Stimulated activated CD4-positive, alpha-beta T cell treated with anti-CD3 and anti-CD28 coated beads, Interleukin-4, amount 100 ng/mL, for 48 hours (primary cell): ENCODE measurements at places on chromosomes 16 and 17.

DNA sequence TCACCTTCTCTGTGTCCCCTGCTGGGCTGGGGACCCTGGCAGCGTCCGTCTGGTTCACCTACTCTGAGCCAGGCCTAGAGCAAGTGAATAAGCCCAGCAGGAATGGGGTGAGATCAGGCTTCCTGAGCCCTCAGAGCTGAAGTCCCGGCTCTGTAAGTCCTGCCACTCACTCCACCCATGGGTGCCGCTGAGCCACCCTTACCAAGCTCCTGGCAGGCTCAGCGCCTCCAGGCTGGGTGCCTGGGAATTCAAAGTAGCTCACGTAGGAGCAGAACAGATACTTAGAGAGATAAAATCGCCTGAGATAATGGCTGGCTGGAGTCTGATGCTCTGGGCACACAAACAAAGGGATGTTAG, 9.8 kb upstream of the LASP1NB start:
- no peak for DNase-seq

GRCh38 chr16:56670620-56670934, 963 bp downstream of the MT1H start:
- no peak for DNase-seq

- no peak for DNase-seq
These were observed 5.4 kb downstream of the VASN start for GRCh38 chr16:4376893-4377572.

GRCh38 chr17:64219571-64219970, 43.5 kb downstream of the TEX2 start:
- no peak for DNase-seq

DNA sequence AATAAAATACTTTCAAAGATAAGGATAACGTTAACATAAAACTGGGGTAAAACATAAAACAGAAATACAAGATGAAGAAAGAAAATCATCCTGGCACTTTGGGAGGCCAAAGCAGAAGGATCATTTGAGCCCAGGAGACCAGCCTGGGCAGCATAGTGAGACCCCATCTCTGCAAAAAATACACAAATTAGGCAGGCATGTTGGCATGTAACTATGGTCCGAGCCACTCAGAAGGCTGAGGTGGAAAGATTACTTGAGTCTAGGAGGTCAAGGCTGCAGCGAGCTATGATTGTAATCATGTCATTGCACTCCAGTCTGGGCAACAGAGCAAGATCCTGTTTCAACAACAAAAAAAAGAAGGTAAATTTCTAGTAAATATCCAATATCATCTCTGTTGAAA, 19.6 kb downstream of the TAT start:
- no peak for DNase-seq

DNA sequence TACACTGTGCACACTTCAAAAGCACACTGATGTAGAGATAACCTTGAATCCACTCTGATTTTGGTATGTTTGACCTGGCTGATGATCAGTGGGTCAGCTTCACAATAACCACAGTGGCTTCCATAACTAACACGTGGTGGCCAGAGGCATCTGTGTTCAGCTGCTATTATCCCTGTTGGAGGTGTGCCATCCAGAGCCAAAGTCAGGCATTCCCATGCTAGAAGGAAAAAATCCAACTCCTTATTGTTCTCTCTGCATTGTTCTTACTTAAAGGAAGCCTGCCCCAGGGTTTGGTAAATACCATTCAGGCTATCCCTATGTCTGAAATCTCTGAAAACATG, 127.3 kb upstream of the MON1B start:
- DNase-seq: no peak

- DNase-seq: no peak
These were observed 21.2 kb downstream of the PITPNA start for GRCh38 chr17:1541367-1541904.

DNA sequence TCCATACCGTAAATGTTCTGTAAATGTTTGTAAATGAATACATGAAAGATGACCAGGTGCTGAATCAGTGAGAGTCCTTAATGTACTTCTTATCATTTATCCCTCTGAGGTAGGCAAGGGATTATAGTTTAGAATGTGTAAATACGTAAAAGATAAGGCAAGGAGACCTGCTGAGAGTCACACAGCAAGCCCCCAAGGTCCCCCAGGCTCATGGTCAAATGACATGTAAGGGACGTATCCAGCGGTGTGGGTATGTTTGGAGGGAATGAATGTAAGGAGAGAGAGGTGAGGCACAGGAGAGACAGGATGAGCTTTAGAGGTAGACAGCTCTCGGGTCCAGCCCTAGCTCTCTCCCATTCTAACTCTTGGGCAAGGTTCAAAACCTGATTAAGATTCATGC, 341.8 kb downstream of the WWOX start:
- DNase-seq: no peak

DNA sequence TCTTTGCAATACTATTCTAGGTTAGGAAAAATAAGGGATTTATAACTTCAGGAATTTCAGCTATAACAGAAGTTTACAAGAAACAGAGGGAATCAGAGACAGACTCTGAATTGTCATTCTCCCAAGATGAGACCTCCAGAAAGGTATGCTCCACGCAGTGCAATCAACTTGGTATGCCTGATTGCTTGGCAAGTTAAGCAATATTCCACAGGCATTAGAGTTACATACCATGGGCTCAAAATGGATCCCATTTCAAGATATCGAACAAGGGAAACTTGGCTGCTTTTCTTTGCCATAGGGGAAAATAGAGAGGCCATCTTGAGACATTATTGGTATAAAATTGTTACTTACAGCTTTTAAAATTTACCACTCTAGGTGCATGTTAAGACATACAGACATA, 615.6 kb upstream of the SOX9 start:
- DNase-seq: no peak

DNA sequence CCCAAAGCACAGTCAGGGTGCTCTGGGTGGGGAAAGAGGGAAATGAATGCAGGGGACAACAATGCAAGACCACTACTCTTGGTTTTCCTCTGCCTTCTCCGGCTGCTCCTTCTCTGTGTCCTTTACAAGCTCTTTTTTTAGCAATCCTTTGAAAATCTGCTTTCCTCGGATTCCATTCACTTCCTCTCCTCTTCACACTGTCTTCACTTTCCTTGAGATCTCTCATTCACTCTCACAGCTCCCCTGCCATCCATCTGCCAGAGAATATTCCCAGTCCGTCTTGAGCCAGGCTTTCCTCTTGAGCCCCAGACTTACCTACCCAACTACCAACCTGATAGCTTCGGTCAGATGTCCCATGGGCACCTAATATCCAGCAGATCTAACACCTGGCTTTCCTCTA, 11.0 kb upstream of the SPOP start:
- no peak for DNase-seq

GRCh38 chr17:44770166-44770925, 11.6 kb downstream of the ADAM11 start:
- DNase-seq: no peak

DNA sequence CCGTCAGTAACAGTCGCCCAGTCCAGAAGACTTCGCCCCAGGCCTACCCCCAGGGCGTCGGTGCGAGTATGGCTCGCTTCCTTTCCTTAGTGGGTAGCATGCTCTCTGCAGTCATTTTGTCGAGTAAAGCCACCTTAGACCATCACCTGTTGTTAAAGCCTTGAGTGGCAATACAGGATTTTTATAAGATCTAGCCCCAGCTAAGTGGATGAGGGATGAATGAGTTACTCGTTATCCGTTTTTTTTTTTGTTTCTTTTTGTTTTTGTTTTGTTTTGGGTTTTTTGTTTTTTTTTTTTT, 322 bp upstream of the KLHL11 start:
- no peak for DNase-seq

DNA sequence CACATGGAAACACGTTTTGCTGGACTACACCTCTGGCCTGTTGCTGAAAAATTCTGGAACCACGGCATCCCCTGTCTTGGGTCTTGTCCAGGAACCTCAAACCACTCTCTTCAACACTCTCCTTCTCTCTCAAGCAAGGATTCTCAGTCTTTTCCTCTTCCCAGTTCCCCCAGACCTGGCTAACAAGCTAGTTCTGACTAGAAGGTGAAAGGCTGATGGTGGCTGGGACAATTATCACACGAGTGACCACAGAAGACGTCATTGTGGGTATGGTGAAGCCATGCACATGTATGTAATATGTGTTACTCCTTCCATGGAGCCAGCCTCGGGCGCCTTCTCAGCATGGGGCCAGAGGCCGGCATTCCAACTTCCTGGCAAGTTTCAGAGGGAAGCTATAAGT, 123.0 kb downstream of the CDYL2 start:
- DNase-seq: no peak

DNA sequence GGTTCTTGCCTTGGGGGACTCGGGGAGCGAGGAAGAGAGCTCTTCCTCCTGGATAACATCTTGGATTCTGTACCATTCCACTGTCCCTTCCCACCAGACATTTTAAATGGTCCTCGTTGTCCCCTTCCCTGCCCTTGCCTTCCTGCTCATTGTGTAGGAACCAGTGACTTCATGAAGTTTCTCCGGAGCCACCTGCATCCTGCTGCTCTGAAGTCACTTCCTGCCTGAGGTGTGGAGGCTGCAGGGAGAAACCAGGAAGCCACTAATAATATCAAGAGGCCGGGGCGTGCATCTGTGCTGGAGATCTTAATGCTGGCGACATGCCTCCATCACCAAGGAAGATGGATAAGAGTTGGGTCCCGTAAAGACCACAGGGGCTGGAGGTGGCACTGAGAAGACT, 6.2 kb upstream of the SLC16A13 start:
- no peak for DNase-seq

- DNase-seq: no peak
These were observed 16.1 kb upstream of the ADAMTS18 start for GRCh38 chr16:77450790-77451487.

- DNase-seq: peak; percentile 73
These were observed 13.0 kb downstream of the AIPL1 start for GRCh38 chr17:6421700-6422604.

- no peak for DNase-seq
These were observed 21.3 kb downstream of the SBK1 start for GRCh38 chr16:28313587-28313986.

DNA sequence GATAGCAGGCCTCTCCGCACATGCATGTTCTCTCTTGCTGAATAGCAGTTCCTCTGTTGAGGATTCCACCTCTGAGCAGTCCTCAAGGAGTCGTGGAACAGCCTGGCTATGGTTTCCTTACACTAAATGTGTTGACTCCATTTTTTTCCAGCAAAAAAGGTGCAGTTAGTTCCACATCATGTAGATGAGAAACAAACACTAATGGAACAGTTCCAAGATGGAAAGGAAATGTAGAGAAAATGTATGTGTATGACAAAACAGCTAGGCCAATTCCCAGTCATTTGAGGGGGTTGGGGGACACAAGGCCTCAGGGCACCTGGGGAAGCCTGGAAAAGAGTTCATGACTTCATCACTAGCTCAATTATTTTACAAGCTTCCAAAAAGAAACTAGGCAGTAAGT, 90.0 kb downstream of the CFDP1 start:
- no peak for DNase-seq

- no peak for DNase-seq
These were observed 16.9 kb downstream of the NSMCE1 start for GRCh38 chr16:27251541-27252205.

- peak; percentile 73 for DNase-seq
These were observed at the start of gene ADCY7 for GRCh38 chr16:50266337-50267091. TSS of gene ADCY7 (plus strand) at chr16:50266551. CDS start at chr16:50288180, 21,629 bp downstream.

GRCh38 chr16:47262938-47263337, 119.2 kb upstream of the NETO2 start:
- DNase-seq: no peak

DNA sequence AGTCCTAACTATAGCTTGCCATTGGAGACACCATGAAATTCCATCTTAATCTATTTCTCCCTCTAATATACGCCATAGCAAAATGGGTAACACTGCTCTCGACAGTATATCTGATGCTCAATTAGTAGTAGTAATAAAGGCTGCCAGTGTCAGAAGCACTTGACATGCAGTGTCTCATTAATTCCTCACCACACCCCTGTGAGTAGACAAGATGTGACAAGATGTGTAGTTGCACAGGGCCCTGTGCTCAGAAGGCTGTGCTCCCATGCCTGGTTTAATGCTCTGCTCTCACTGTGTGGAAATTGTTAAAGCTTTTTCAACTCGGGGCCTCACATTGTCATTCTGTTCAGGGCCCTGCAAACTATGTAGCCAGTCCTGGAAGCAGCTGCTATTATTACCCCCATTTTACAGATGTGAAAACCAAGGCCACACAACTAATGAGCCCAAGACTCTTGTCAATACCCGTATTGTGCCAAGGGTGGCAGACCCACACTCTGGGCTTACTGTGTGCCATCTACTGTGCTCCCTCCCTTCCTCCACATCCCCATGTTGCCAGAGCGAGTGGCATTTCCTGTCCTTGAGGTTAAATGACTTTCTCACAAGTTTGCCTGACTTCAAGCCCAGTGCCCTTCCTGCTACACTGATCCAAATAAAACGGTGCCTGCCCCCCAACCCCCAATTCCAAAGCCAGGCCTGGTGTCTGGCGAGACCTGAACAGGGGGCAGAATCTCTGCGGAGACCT, 287.3 kb upstream of the CCL2 start:
- no peak for DNase-seq

- DNase-seq: no peak
These were observed 235.8 kb downstream of the MAP2K4 start for GRCh38 chr17:12256380-12256995.

DNA sequence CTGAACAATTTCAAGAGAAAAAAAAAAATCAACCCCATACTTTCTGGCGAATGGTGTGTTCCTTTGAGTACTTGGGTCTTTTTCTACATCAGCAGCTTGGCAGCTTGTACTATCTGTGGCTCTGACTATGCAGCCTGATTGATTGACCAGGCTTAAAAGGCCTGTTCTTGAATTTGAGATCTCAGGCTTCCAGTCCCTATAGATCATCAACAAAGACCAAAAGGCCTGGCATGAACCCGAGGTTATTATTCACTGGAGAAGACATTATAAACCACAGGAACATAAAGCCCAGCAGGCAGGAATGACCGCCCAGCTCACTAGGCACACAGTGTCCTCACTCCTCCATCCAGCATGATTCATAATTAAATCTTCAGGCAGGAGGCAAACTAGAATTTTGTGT, 32.1 kb upstream of the CDH3 start:
- no peak for DNase-seq

DNA sequence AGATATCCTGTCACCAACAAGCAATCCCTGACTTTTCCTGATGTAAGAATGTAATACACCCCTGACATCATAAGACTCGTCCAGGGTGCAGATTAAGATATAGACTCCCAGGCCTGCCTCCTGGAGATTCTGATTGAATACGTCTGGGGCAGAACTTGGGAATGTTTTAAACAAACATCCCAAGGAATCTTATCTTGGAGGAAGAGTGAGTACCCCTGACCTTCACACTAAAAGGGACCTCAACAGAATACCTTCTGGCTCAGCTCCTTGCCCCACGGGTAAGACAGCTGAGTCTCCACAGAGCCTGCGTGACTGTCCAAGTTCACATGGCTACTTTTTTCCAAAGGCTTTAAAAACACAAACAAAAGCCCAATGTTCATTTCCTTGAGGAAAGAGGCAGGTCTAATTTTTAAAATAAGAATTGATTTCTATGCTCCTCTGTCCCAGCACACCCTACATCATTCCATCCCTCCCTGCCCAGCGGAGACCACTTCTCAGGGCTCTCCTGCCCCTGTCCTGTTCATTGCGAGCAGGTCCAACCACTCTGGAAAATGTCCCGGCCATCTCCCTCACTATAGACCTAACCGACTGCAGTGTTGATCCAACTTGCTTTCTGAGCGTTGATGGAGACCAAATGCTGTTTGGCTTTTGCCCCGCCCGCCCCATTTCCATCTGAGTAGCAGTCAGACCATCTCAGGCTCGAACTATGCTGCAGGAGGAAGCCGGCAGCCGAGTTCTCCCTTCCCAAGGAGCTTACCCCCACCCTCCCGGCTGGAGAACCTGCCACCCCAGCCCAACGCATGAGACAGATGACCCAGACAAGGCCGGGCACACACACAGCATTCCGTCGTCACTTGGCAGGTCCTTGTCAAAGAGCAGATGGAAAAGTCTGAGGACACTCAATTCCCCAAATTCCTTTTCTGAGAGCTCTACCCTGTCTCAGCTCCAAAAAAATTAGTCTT, 44.1 kb upstream of the MYH10 start:
- DNase-seq: no peak
